ENCODE measurements at places on chromosomes 12 and 14.

GRCh38 chr12:108442067-108442466, 73.0 kb upstream of the FICD start:
- no peak for DNase-seq

GRCh38 chr12:22899184-22899583, 274.2 kb downstream of the ETNK1 start:
- no peak for DNase-seq

- no peak for DNase-seq
Measured at GRCh38 chr12:117467588-117467987, 106.2 kb upstream of the NOS1 start.

DNA sequence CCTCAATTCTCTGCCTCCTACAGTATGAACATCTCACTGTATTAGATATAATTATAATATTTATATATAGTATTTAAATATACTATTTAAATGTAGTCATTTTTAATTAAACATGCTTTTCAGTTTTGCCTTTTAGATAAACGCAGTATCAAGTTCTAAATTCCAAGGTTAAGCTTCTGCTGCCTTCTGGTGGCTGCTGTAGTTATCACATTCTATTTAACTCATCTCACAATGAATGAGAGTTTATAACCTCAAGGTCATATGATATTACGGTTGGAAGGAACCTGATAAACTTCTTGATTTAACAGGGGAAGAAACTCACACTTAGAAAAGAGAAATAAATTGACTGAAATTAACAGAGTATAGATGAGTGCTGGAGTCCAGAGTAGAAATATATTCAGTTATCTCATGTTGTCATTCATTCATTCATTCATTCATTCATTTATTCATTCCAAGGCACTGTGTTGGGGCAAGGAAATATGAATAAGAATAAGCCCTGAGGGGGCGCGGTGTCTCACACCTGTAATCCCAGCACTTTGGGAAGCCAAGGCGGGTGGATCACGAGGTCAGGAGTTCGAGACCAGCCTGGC, 31.9 kb downstream of the GUCY2C start:
- no peak for DNase-seq

GRCh38 chr14:54529811-54530210, 20.1 kb downstream of the CGRRF1 start:
- DNase-seq = no peak

DNA sequence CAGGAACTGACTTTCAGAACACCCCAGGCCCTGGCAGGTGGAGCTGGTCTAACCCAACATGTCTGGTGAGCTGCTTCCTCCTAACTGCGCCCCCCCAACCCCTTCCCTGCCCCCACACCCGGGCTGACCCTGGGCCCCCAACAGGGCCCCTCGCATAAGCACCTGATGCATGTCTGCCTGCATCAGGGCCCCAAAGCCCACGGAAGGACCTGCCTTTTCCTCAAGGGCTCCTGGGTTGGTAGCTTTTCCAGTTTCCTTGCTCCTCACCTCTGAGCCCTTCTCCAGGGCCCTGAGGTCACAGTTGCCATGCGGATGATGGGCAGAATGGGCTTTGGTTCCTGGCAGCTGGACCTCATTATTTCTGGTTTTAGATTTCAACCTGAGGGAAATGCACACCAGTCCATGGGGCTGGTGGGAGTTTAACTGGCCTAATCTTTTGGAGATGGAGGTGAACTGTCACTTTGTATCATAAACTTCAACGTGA, 18.5 kb downstream of the TESC start:
- DNase-seq = peak; percentile 10

DNA sequence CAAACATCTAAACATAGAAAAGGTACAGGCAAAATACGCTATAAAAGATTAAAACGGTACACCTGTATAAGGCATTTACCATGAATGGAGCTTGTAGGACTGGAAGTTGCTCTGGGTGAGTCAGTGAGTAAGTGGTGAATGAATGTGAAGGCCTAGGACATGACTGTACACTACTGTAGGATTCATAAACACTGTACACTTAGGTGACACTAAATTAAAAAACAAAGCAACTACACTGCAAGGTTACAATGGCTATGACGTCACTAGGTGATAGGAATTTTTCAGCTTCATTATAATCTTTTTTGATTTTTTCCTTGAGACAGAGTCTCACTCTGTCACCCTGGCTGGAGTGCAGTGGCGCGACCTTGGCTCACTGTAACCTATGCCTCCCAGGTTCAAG, 269.2 kb downstream of the KSR2 start:
- no peak for DNase-seq

DNA sequence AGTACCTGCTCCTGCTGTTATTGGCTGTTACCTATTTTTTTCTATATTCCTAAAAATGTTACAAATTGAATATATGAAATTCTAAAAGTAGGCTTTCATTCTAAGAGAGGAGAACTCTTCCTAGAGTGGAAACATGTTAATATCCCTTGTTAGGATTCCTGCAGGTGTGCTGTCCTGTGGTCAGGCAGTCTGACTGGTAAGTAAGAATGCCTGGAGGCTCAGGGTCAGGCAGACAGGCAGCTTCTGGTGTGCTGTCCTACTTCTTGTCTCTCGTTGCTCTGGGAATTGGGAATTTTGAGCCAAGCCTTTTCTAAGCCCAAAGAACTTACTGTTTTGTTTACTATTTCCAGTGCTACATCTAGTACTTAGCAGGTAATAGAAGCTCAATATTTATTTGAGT, 10.3 kb downstream of the PPHLN1 start:
- no peak for DNase-seq

- no peak for DNase-seq
Measured at GRCh38 chr12:19885093-19885812, 446.0 kb downstream of the AEBP2 start.

GRCh38 chr14:73457041-73457923, 1.1 kb downstream of the NUMB start:
- peak; percentile 49 for DNase-seq

DNA sequence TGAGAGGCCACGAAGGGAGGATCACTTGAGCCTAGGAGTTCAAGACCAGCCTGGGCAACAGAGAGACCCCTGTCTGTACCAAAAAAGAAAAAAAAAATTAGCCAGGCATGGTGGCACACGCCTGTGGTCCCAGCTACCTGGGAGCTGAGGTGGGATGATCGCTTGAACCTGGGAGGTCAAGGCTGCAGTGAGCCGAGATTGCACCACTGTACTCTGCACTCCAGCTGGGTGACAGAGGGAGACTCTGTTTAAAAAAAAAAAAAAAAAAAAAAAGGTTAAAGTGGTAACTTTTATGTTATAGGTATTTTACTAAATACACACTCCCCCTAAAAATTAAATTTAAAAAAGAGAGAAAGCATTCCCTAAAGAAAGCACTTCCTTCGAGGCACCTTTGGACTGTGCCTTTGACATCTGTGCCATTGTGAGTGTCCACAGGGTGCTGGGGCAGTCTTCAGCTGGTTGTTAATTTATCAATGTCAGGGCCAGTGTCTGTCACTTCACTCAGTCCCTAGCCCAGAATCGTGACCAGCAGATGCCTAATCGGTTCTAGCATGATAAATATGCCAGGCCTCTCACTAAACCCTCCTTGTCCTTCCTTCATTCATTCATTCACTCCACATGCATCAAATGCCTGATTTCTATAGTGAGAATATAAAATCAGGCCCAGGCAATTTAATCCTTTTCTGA, 63.1 kb downstream of the B4GALNT3 start:
- no peak for DNase-seq

- no peak for DNase-seq
Measured at GRCh38 chr12:75103822-75104221, 105.8 kb downstream of the KCNC2 start.

DNA sequence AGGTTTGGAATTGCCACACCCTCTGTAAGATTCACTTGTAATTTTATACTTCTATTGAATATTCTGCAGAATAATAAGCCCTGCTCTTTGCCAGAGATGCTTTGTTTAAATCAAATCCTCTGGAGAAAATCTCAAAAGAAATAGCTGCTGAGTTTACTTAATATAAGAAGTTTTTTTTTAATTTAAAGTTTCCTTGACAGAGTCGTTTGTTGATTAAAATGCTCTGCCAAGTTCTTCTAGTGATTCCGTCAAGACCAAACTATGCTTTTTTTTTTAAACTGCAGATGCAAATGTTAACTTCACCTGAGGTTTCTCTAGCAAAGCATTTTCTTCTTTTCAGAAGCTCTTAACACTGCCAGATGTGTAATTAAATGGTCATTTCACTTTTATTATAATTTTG, 13.4 kb upstream of the NAV3 start:
- DNase-seq = no peak

DNA sequence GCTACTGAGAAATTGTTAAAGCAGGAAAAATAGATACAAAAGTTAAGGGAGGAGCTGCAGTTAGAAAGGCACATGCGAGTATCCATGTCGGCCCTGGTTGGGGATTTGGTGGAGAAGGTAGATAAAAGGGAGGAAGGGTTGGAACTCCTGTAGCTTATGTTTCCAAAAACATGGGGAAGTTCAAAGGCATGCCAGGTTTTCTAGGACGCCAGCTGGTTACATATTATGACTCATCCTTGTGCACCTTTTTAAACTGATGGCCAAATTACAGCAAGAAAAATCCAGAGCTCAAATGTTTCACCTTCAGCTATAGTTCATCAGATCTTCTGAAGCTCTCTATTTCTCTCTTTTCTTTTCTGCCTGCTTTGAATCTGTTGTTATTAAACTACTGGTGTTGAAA, 13.2 kb upstream of the MAP4K5 start:
- no peak for DNase-seq

DNA sequence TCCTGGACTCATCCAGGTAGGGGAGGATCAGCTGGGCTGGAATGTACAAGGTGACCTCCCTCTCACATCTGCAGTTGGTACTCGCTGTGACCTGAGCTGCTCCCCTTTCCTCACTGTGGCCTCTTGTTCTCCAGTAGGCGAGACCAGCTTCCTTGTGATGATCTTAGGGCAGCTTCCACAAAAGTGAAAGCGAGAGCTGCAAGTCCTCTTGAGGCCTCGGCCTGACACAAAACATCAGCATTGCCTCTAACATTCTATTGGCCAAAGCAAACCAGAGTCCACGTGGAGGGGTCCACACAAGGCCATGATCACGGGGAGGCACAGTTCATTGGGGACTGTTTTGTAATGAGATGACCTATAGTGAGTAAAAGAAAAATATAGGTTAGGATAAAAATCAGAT, 127.5 kb downstream of the SMOC1 start:
- no peak for DNase-seq

- no peak for DNase-seq
Measured at GRCh38 chr12:116484807-116485206, 74.4 kb upstream of the MAP1LC3B2 start.

- DNase-seq = no peak
Measured at GRCh38 chr12:125882141-125882540, 816.9 kb downstream of the AACS start.

DNA sequence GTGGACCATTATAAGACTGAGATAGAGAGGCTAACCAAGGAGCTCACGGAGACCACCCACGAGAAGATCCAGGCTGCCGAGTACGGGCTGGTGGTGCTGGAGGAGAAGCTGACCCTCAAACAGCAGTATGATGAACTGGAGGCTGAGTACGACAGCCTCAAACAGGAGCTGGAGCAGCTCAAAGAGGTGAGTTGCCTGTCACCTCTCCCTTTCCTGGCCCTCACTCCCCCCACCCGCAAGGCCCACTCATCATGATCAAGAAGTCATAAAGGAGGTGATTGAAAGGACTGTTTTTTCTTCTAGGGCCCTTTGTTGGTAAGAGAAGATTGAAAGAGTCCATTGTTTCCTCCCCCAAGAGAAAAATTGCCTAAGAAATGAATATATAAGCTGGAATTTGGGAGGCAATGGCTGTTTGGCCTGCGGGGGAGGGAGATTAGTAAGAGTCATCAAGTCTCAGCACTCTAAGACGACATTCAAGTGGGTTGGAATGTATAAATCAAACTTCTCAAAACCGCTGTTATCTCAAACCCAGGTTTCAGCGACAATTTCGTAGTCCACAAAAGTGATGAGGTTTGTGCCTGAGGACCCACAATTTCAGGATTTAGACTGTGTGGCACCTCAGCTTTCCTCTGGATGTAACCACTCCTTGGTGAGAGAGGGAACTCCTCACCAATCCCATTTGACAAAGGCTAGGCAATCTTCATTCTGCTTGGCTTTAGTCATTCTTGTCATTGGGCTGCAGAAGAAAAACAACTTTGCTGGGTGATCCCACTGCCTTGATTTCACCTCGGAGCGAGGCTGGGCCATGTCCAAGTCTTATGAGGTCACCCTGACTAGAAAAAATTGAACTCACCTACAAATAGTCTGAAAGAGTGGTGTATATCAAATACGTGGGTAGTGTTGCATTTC, 966 bp downstream of the BICD1 start:
- no peak for DNase-seq

GRCh38 chr12:3326850-3327780, 163.9 kb upstream of the PRMT8 start:
- DNase-seq = no peak

- DNase-seq = no peak
Measured at GRCh38 chr14:73752297-73752992, 38.3 kb upstream of the PNMA1 start.

DNA sequence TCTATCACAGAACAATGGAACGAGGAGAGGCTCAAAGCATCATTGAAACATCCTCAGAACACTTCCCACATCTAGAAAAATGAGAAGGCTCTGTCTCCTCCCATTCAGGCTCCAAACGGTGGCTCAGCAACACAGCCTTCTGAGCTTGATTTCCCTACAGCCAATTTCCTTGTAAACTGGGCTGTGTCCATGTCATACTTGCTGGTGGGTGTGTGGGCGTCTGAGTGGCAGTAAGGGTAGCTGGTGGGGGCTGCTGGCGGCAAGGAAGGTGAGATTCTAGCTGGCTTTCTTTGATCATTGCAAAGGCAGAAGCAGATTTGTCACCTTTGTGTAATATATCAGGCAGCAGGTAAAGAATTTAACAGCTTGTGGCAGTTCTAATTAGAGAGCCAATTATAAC, 163.7 kb downstream of the CALM1 start:
- no peak for DNase-seq

GRCh38 chr14:101963052-101963451, 1.3 kb upstream of the DYNC1H1 start:
- no peak for DNase-seq

GRCh38 chr12:105721891-105722290, 391.4 kb downstream of the C12orf75 start:
- DNase-seq = no peak

DNA sequence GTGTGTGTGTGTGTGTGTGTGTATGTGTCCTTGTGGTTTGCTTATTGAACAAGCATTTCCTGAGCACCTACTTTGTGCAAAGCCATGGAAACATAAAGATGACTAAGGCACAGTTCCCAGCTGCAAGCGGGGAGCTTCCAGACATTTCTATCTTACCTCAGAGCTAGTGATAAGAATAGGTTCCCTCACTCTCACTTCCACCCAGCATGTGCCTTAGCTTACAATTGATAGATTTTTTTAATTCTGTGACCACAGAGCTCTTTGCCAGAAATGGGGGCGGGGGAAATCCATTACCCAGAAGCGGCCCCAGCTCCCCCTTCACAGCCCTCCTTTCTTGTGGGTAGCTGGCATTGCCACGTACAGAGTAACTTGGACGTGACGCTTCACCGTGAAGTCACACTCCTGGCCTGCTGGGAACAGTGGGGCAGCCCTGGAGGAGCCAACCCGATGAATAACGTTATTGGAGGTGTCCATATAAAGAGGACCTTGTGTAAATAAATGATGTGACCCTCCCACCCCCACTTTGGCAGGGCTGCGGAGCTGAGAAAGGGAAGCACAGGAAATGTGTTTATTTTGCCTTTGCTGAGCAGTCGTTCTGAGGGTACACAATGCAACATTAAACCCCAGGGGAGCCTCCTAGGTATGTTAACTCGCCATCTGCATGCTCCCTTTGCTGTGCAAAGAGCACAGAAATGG, 238.9 kb downstream of the CHST11 start:
- DNase-seq = no peak

GRCh38 chr12:8065991-8066594, at the start of gene C3AR1:
C3AR1 (minus strand) TSS chr12:8066359; CDS start chr12:8060185, 6,174 bp downstream.
- DNase-seq = no peak
